ENCODE measurements at places on chromosomes 3 and 15.
A peak's percentile ranks its signal among the peaks of the same experiment; 100 is the strongest.

GRCh38 chr3:36680952-36681351, 83.4 kb downstream of the DCLK3 start:
- DNase-seq, result no peak

GRCh38 chr3:4749567-4750002, 229.7 kb upstream of the BHLHE40 start:
- no peak for DNase-seq

DNA sequence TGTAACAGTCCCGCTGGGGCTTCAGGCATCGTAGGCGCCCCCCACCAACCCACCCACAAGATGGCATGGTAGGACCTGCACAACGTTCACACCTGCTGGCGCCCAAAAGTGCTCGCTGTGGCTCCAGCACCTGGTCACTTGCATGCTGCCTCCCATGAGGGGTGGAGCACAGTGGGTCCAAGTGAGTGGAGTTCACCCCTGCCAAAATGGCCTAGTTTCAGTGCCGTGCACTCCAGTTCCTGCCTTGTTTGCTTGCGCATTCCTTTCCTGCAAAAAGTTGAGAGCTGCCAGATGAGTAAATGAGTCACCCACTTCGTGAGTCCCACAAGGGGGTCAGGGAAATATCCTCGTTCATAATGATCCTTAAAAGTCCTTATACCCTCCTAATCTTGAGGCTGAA, 788.7 kb upstream of the DPPA4 start:
- DNase-seq, result no peak

DNA sequence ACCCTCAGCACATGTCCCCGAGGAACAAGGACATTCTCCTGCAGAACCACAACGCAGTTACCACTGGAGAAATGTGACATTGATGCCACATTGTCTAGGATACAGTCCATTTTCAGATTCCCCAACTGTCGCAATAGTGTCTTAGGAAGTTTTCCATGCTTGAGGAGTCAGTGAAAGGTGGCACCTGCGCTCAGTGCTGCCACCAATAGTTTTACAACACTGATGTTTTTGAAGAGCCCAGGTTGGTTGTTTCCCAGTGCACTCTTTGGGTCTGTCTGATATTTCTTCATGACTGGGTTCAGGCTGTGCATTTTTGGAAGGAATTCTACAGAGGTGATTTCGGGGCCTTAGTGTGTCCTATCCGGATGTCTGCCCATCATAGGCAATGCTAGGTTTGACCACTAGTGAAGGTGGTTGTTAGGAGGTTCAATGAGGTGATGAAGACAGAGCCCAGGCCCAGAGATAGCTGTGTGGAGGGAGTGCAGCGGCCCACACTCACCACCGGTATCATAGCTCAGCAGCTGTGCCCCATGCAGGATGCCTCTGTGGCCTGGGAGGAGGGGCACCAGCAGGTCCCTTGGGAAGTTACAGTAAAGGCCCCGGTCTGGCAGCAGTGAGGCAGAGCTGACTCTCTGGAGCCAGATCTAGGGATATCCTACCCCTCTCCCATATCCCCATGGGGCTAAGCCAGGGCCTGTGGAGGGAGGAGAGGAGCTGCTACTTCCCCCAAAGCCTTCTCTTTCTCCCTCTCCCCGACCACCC, 96.6 kb downstream of the DNAJB8 start:
- DNase-seq, result no peak

DNA sequence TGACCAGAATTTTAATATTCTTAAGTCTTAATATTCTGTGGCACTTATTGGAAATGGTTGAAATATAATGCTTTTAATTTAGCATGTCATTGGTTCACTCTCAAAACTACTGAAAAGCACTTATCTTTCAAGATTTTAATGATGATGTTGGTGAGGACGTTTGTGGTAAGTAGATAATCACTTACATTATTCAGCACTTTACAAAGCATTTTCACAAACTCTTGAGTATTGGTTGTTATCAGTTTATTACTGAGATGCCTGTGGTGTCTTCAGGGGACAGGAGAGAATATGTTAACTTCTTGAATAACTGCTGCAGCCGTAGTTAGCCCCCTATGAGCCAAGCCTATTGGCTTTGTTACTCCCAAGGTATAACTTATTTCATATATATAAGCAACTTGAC, 15.2 kb downstream of the TGFBR2 start:
- DNase-seq, result no peak

- no peak for DNase-seq
Observed at GRCh38 chr3:49790626-49791411, 4.5 kb upstream of the IP6K1 start.

- no peak for DNase-seq
Observed at GRCh38 chr15:69530991-69531664, 78.5 kb downstream of the RPLP1 start.

- no peak for DNase-seq
Observed at GRCh38 chr3:127218454-127218922, 25.6 kb downstream of the PRR23E start.

- DNase-seq, result no peak
Observed at GRCh38 chr3:13276438-13277195, 143.5 kb downstream of the NUP210 start.

DNA sequence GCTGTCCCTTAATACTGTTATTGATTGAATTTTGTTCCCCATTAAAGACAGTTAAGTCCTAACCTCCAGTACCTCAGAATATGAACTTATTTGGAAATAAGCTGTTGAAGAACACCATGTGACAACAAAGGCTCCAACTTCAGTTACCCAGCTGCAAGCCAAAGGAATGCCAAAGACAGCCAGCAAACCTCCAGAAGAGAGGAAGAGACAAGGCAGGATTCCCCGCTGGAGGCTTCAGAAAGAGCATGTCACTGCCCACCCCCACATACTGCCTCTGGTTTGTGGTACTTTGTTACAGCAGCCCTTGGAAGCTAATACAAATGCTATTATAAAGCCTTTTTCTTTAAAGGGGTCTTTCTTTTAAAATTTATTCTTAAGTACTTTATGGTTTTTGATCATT, 18.4 kb upstream of the NEK10 start:
- no peak for DNase-seq

DNA sequence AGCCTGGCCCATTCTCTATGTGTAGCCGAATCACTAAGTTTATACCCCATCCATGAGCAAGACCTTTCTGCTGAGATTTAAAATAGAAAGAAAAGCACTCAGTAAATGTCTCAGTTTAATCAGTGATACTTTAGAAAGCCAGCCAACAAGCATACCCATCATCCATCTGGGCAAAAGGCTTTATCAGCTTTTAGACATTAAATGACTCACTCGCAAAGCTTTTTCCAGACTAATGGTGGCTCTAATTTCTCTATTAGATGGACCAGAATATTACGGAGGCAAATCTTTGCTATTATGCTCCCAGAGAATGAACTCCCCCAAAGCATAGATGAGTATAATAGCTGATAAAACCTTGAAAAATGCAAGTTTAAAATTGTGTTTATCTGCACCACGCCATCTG, 727.8 kb downstream of the GBE1 start:
- no peak for DNase-seq

GRCh38 chr15:67097930-67098740, 32.7 kb downstream of the SMAD3 start:
- peak; percentile 79 for DNase-seq

- DNase-seq, result no peak
Observed at GRCh38 chr15:98937413-98938104, 70.0 kb downstream of the PGPEP1L start.

DNA sequence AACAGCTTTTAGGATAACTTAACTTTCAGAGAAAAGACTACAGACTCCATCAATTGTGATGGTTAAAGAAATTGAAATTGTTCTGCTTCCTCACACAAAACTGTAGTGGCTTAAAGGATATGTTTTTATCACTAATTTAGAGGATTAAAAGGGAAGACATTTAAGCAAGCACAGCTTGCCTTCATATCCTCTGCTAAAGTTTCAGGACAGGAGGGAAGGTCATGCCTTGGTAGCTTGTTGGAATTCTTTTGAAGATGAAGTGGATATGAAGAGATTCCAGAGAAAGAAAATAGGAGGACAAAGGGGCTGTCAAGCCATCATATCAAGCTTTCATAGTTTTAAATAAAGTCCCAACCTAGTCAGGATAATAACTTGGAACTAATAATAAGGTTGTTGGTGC, 33.1 kb downstream of the CCDC80 start:
- DNase-seq, result no peak

DNA sequence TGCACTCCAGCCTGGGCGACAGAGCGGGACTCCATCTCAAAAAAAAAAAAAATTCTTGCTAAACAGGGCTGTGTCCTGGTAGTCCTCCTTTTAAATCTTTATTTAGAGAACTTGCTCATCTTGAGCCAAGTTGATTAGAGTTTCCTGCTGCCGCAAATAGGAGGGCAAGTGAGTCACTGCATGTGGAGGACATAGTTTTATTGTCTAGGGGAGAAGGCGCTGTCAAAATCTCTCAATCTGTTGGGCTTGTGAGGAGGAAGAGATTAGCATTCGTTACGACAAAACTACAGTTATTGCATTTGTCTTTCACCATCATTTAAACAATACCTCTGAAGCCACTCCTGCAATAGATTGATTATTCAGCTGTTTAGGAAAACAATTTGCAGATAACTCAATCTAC, 11.5 kb downstream of the MUC4 start:
- no peak for DNase-seq

- no peak for DNase-seq
Observed at GRCh38 chr15:95826412-95827195, 503.9 kb upstream of the NR2F2 start.

- no peak for DNase-seq
Observed at GRCh38 chr3:53830944-53831343, 15.3 kb downstream of the CHDH start.

DNA sequence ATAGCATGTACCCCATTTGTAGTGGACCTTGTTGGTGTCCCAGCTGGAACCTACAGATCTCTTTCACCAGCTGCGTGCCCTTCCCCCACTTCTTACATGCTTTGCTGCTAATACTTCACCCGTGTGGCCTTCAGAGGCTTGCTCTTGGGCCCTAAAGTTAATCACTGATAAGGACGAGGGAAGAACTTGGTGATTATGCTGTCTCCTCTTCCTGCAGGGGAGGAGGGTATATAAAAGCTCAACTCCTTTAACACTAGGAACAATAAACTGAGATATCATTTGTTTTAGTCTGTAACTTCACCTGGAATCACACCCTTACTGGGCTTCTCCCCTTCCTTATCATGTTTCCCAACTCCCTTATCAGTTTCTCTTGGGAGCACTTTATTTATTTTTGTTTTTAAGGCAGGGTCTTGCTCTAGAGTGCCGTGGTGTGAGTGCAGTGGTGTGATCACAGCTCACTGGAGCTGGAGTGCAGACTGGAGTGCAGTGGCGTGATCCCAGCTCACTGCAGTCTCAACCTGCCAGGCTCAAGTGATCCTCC, 43.2 kb upstream of the PIK3R4 start:
- no peak for DNase-seq

DNA sequence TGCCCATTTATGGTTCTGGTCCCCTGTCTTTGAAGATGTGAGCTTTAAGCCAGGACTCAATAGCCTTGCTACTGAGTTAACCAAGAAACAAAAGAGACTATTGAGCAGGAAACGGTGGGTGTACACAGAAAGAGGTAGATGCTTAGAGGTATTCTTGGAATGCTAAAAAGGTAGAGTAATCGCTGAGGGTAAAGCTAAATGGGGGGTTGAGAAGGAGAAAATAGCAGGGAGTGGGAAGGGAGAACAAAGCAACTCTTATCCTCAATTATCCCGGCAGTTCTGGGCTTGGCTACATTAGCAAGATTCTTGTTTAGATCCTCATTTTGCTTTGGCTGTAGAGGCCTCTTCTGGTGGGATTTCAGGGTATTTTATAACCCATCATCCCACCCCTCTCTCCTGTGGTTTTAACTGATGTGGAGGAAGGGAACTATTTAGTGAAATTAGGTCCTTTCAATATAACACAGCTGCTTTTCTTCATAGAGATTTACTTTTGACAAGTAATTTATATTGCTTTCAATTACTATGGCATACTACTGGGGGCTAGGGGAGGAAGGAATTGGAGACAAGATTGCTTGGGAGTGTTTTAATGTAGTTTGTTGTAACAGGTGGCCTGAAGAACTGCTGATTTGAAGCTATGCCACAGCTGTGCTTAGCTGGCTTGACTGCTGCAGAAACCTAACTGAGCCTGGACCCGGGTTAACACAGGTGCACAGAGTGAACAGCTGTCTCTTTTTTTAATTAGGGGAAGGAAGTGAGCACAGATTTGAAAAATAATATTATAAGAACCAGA, 234.3 kb upstream of the CCDC54 start:
- no peak for DNase-seq

- peak; percentile 99 for DNase-seq
Observed at GRCh38 chr3:100492059-100493006, at the start of gene TMEM45A. Gene TMEM45A, plus strand, starts transcription at chr3:100492619. Its CDS starts 62,593 bp downstream, at chr3:100555212.

GRCh38 chr15:99911816-99912215, 178.6 kb upstream of the LYSMD4 start:
- DNase-seq, result no peak

- DNase-seq, result no peak
Observed at GRCh38 chr3:155131104-155131503, 51.0 kb downstream of the MME start.

- no peak for DNase-seq
Observed at GRCh38 chr3:45549961-45550360, 44.6 kb upstream of the LIMD1 start.

DNA sequence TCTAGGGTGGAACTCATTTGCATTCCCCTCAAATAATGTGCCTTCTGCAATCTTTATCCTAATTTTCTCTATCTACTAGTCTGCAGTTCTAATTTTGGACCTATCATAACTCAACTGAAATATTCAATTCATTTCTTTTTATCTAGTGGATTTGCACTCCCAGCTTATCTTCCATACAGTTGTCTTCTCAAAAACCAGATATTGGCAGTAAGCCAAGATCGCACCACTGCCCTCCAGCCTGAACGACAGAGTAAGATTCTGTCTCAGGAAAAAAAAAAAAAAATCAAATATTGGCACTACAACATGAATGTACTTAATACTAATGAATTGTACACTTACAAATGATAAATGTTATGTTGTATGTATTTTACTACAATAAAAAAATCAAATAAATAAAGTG, 18.0 kb upstream of the CHMP2B start:
- DNase-seq, result no peak

GRCh38 chr15:70179309-70179892, 81.7 kb upstream of the TLE3 start:
- no peak for DNase-seq

- DNase-seq, result peak; percentile 67
Observed at GRCh38 chr15:99385865-99386264, 134.6 kb downstream of the LRRC28 start.

DNA sequence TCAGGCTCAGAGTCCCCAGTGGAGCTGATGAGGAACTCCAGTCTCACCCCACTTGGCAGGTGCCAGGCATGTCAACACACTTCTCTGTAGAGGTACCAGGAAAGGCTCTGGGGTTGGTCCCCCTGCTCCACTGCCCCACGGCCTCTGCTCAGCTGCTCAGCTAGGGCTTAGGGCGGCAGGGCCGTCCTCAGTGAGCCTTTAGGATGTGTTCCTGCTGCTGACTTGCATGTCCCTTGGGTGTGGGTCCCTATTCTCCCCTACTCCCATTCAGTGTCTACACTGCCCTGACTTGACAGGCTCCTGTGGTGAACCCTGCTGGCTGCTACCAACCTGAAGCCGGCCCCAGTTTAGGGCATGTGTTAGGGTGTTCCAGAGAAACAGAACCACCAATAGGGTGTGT, 17.9 kb upstream of the POLG start:
- no peak for DNase-seq

Data from AG20443 (cell line).